ENCODE measurements at places on chromosomes 3 and 15.

- peak; percentile 55 for DNase-seq
Measured at GRCh38 chr3:27669591-27669990, 52.5 kb downstream of the EOMES start.

- peak; percentile 94 for DNase-seq
Measured at GRCh38 chr3:157832588-157832987, 273.6 kb downstream of the SHOX2 start.

DNA sequence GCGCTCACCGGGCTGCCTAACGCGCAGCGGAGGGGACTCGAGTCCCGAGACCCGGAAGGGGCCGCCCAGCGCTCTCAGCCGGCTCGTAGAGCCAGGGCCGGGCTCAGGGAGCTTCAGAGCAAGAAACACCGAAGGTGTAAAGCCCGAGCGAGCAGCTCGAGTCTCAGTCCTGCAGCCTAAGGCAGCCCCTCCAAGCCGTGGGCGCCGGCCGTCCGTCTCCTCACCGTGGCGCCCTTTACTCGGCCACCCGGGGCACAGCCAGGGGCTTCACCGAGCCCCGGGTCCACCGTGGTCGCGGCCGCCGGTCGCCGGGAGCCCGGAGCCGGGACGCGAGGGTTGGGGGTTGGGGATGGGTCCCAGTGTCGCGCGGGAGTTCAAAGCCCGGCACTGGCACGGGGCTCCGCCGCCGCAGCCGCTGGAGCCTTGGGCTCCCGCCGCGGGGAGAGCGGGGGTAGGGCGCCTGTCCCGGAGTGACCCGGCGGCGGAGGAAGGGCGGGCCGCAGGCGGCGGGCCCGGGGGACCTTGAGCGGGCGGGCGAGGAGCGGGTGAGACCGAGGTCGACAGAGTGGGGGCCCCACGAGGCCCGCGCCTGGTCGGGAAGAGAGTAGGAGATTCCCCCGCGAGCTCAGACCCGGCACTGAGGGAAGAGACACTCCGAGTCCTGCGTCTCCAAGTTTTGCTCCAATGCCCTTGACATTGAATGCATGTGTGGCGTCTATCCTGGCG is 26.9 kb upstream of the THRB start:
- peak; percentile 29 for DNase-seq

DNA sequence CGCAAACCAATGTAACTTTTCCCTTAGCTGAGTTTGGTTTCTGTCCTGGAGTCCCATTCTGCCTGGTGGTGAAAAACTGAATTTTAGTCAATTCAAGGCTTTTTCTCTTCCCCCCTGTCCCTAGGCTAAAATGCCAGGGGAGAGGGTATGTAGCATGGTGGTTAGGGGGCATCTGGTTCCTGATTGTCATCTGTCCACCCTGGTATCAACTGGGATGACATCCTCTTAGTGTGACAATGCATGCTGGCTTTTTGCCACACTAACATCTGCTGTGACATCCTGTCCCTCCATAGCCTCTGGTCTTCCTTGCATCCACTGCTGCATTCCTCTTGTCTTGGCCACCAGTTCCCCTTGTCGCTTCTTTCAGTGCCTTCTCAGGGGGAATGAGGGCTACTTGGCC is 73.7 kb downstream of the ABHD5 start:
- no peak for DNase-seq

DNA sequence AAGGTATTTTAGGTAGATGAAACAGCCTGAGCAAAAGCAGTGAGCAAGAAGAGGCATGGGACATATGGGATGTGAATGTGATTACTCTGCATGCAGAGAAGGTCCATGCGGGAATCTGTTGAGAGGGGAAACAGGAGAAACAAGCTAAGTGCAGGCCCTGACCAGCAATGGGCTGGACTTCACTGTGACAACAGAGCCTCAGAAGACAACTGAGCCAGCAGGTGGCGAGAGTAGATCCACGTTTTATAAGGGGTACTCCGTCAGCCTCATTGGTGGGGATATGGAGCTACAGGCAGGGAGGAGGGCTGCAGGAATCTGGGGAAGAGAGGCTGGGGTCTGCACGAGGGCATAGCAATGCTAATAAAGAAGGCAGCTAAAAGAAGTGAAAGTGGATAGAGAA is 405.9 kb upstream of the LMCD1 start:
- peak; percentile 0 for DNase-seq

- no peak for DNase-seq
Measured at GRCh38 chr3:69880069-69880640, 119.4 kb upstream of the SAMMSON start.

- DNase-seq: no peak
Measured at GRCh38 chr3:502486-502885, 305.9 kb downstream of the CHL1 start.

- no peak for DNase-seq
Measured at GRCh38 chr3:15023719-15024118, 41.4 kb downstream of the MRPS25 start.

- DNase-seq: no peak
Measured at GRCh38 chr3:41097896-41098496, 101.3 kb upstream of the CTNNB1 start.

DNA sequence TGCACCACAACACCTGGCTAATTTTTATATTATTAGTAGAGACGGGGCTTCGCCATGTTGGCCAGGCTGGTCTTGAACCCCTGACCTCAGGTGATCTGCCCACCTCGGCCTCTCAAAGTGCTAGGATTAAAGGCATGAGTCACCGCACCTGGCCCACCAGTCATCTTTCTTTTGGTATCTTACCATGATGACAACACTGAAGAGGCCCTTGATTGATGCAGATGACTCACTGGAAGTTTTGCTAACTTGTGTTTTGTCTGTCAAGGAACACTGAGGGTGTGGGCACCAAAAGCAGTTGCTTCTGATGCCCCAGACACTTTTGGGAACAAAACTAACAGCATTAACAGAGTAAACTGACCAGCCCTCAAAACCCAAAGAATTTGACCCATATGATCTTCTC is 88.3 kb downstream of the MYO5A start:
- peak; percentile 69 for DNase-seq

- no peak for DNase-seq
Measured at GRCh38 chr3:189353988-189354889, 182.5 kb downstream of the TPRG1 start.

GRCh38 chr15:65819563-65819960 is 27.5 kb upstream of the DENND4A start:
- no peak for DNase-seq

DNA sequence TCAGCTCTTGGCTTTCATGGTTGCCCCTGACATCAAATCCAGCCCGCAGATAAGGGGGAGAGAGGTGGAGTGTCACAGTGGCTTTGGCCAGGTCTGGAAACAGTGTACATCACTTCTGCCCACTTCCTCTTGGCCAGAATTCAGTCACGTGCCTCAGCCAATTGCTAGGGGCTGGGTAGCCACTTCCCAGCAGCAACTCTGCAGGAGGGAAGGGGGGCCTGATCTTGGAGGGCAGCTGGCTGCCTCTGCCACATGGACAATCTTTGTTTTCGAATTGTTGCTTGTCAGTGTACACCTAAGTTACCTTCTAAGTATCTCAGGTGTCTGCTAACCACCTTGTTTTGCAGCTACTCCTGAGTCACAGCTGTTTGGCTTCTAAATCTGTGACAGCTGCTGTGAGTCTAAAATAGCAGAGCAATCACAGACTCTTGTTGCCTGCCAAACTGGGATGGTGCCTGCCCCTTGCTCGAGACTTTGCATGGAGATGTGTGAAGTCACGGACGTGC is 41.0 kb upstream of the LIMD1 start:
- DNase-seq: peak; percentile 99

DNA sequence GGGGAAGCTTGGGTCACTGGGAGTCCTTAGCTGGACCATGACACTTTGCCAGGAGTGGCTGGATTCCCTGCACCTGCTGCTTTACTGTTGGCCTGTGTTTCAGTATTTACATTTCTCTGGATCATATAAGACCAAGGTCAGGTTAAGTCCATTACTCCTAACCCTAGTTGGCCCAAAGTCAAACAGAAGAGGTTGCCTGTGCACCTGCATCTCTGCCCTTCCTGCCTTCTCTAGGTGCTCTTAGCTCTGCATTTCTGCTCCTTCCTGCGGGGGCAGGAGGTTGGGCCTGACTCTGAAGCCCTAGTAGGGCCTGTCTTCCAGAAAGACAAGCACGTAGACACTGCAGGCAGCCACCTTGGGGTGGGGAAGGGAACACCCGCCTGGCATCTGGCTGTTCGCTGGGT is 124.3 kb downstream of the RPLP1 start:
- DNase-seq: no peak

GRCh38 chr3:47612879-47613278 is 34.2 kb upstream of the CSPG5 start:
- no peak for DNase-seq

DNA sequence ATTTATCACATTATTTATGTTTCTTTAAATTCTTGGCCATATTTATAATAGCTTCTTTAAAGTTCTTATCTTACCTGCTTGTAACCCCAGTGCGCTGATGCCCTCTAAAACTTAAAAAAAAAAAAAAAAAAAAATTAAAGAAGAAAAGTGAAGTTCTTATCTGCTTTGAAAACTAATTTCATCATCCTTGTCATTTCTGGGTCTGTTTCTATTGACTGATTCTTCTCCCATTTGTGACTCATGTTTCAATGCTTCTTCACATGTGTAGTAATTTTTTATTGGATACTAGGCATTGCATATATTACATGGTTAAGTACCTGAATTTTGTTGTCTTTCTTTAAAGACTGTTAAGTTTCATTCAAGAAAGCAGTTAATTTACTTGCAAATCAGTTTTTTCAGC is 3.4 kb upstream of the SEC22A start:
- DNase-seq: no peak

- DNase-seq: no peak
Measured at GRCh38 chr15:25058080-25058785, 103.4 kb downstream of the SNRPN start.

GRCh38 chr15:31435261-31435911 is 108.8 kb downstream of the KLF13 start:
- DNase-seq: peak; percentile 96

Data from RPMI7951 (cell line).